ENCODE measurements at places on chromosomes 2 and 18.

DNA sequence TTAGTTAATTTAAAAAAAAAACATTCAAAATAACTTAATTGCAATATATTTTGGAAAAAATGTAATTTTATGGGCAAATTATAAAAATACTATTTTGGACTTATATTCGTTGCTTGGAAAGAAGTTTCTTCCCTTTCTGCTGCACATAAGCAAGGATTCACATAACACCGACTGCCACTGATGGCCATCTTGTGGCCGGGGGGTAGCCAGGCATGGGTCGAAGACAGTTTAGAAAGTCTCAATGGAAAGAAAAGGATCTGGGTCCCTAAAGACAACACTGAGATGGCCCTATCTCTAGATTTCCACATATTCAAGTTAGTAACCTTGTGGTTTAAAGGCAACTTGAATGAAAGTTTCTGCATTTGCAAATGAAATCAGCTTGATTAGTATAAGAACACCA, 318.6 kb downstream of the AKAIN1 start:
- DNase-seq = no peak

DNA sequence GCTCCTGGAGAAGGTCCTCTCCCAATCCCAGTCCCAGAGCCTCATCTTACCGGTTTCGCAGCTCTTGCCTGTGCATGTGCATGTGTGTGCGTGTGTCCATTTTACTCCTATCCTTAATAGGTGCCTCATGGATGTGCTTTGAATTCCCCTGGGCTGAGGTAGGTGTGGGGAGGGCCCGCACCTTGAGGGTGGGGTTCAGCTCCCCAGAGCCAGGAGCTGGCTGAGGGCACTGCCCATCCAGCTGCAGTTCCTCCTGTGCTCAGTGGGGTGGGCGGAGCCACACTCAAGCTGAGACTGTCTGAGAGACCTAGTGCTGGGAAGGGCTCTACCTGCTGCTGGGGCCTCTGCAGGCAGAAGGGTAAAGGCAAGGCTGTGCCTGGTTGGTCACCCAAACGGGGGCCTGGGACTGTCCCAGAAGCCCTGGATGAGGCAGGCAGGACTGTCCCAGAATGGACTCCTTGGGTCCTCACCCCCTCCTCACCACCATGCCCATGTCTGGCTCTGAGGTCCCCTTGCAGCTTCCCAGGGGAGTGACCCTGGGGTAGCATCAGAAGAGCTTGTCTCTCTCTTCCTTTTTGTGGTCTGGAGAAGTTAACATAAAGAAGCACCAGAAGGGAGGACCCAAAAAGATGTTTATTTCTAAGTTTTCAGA, 8.9 kb downstream of the GDF7 start:
- DNase-seq = no peak

GRCh38 chr2:118841450-118841827, 6.0 kb downstream of the EN1 start:
- no peak for DNase-seq

DNA sequence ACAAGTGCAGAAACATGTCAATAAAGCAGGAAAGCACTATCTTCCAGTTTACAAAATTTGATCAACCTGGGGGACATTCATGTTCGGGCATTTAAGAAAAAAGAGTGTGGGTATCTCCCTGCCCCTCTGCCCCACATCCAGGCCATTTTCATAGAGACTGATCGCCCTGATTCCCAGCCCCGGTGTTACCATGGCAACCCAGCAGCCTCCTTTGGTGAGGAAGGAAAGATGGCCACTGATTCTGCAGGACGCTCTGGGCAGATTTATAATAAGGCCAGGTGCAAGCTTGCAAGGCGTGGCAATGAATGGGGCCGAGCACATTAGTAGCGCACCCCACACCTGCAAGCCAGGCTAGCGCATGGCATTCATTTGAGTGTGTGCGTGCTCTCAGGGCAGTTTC, 36.7 kb upstream of the ARL4C start:
- no peak for DNase-seq

- no peak for DNase-seq
Measured at GRCh38 chr2:25090801-25091200, 48.9 kb downstream of the EFR3B start.

- peak; percentile 10 for DNase-seq
Measured at GRCh38 chr2:12555012-12555645, 161.6 kb upstream of the TRIB2 start.

GRCh38 chr2:239935789-239936758, 89.1 kb downstream of the NDUFA10 start:
- no peak for DNase-seq

- no peak for DNase-seq
Measured at GRCh38 chr18:5527603-5528002, 16.2 kb downstream of the EPB41L3 start.

- peak; percentile 23 for DNase-seq
Measured at GRCh38 chr2:231642631-231643494, 50.2 kb downstream of the TEX44 start.

- no peak for DNase-seq
Measured at GRCh38 chr2:120901201-120901600, 165.5 kb downstream of the GLI2 start.

- DNase-seq = no peak
Measured at GRCh38 chr2:71150082-71150816, 19.8 kb downstream of the MPHOSPH10 start.

DNA sequence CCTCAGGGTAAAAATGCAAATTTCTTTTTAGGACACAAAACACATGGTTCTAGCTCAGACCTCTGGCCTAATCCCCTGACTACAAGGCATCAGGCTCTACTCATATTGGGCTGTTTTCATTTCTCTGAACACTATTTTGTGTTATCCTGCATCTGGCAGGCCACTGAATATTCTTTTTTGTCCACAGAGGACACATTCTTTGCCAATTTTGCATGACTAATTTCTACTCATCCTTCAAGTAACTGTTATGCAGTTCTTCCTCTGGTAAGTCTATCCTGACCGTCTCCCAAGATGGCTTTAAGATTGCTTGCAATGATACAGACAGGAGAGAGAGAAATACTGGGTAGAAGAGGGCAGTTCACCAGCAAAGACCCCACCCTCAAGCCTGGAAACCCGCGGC, 107.6 kb upstream of the RGPD4 start:
- no peak for DNase-seq

DNA sequence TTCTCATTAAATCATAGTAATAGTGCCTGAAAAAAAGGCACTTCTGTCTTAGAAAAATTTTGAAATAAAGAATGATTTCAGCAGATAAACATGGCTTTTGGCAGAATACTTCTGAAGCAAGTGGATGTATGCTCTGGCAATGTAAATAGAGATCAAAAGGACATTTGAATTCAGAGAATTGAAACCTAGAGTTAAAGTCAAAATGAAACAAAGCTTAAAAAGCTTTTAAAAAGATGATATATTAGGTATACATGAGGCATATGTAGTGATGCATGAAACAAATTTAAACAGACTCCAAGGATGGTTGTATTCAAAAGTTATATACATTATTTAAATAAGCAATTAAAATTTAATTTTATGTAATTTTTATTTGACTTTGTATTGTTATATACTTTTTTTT, 1344.5 kb upstream of the TMEFF2 start:
- no peak for DNase-seq

GRCh38 chr2:233047206-233047605, 12.9 kb upstream of the INPP5D start:
- no peak for DNase-seq

GRCh38 chr18:11673560-11673959, 15.5 kb upstream of the GNAL start:
- no peak for DNase-seq

- no peak for DNase-seq
Measured at GRCh38 chr2:100518801-100519200, 44.0 kb upstream of the PDCL3 start.

GRCh38 chr2:130154773-130155765, 10.2 kb upstream of the CCDC74B start:
- DNase-seq = no peak

- DNase-seq = no peak
Measured at GRCh38 chr2:239101807-239102206, 253.9 kb downstream of the TWIST2 start.

GRCh38 chr18:78821396-78821795, 158.2 kb upstream of the SALL3 start:
- DNase-seq = no peak

GRCh38 chr2:189236066-189236465, 56.5 kb upstream of the COL5A2 start:
- no peak for DNase-seq

GRCh38 chr2:8586457-8587051, 95.3 kb upstream of the ID2 start:
- no peak for DNase-seq

DNA sequence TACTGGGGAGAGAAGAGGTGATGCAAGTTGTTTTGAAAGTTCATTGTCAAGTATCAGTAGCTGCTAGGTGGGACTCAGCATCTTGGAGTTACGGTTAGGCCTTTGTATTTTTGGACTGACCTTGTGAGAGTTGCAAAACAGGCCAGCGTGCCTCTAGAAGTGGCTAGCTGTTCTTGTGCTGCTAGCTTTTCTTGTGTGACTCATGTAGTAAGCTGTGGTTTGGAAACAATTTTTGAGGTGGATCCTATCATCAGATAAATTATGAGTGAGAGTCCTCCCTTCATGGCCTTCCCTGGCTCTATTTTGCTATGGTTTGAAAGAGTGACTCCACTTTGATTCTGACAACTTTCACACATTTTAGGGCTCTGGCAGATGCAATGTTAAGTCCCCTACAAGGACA, 409.2 kb upstream of the HS6ST1 start:
- DNase-seq = no peak

DNA sequence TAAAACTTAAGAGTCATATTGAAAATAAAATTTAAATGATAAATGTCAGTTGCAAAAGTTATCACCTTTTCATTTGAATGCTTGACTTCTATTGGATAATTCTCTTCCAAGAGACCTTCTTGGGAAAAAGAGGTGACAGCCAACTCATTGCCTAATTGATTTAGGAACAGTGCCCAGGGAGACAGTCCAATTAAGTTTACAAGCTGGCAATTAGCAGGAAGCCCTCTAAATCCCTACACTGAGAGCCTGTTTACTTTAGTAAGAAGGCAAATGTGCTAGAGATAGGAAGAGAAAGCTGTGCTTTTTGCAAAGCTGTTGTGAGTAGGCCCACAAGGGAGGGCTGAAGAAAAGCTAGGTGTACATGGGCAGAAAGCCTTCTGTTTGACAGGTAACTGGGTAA, 189.1 kb downstream of the WDPCP start:
- no peak for DNase-seq

GRCh38 chr18:23609390-23610023, 23.2 kb upstream of the NPC1 start:
- DNase-seq = no peak

- DNase-seq = no peak
Measured at GRCh38 chr2:226558418-226558817, 241.2 kb downstream of the IRS1 start.

DNA sequence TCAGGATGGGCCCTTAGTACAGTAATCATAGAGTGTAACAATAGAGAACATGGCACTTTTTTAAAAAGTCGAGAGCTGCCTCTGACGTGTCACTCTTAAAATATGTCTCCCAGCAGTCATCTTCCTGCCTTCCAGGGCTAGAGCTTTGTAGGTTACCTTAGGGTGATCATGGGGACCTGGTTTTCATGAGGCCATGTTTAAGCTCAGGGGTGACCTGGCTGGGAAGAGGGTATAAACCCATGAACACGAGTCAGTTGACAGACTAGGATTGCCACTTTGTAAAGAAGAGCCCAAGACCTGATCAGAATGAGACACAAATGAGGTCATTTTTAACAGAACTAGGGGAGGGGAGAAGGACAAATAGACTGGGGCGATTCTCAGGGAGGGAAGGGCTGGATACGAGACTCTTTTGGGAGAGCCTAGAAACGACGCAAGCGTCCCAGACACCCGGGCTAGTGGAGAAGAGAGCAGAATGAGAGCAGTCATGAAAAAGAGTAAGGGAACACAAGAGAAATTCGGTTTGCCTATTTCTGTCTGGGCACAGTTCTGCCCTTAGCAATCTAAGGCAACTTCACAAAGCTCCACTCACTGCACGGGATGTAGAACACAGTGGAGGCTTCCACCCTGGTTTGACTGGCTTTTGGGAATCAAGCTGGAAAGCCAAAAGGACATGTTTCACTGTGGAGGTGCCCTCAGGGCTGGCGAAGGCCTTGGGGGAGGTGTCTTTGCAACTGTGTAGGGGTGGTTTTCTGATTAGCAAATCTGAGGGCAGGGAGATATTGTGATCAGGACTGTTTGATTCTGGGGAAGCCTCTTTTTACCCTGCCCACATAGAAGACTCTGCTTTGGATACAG, 1.8 kb upstream of the RAB31 start:
- no peak for DNase-seq

GRCh38 chr2:222456479-222457077, 32.2 kb downstream of the SGPP2 start:
- DNase-seq = no peak

GRCh38 chr18:76687304-76687962, 134.9 kb upstream of the ZNF236 start:
- DNase-seq = no peak

DNA sequence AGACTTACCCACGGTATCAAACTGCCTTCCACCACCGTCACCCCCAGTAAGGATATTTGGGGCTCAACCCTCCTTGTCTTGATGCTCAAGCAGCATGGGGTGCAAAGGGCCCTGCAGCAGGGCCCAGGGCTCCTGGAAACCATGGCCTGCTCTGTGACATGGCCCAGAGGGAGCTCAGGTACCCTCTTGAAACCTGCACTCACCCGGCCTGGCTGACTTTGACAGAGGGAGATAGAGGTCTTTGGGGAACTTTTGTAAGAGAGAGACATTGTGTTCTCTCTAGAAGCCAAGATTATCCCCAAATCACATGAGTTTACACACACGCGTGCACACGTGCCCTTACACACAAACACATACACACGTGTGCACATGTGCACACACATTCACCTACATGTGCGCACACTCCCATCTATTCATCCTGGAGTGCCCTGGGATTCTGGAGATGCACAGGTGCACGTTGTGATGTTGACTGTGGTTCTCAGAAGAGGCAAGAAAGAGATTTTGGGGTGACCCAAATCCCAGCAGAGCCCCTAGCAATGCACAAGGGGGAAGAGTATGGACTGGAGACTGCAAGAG, 19.6 kb upstream of the KCNK3 start:
- DNase-seq = no peak

- DNase-seq = no peak
Measured at GRCh38 chr2:144914622-144915318, 394.9 kb upstream of the ZEB2 start.

DNA sequence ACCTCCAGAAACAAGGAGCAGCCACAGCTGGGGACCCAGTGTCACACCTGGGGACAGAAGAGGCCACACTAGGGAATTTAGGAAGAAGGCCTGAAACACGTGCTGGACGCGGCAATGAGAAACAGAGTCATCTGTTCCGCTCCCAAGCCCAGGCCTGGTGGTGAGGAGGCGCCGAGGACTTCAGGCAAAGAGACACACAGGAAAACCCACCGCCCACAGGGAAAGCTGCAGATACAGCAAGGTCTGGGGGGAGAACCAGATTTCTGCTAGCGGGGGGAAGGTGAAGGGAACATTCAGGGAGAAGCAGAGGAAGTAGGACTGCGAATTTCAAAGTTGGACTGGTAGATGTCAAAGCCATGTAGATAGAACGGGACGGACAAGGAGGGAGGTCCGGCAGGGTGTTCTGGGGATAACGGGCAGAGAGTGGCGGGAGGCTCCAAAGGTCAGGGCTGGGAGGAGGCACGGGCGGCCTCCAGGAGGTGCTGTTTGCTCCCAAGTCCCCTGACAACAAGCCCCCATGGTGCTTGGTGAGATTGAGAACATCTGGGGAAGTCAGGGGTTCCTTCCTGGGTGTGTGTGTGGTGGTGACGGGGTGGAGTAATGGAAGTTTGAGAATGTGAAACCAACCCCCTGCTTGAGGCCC, 351.7 kb upstream of the MYT1L start:
- no peak for DNase-seq

GRCh38 chr2:139813340-139813739, 1033.2 kb upstream of the NXPH2 start:
- no peak for DNase-seq

- no peak for DNase-seq
Measured at GRCh38 chr2:52222128-52222527, 1190.2 kb upstream of the NRXN1 start.

Measured in stimulated activated CD4-positive, alpha-beta T cell treated with anti-CD3 and anti-CD28 coated beads, Interleukin-1b, Interleukin-23, amount 100 ng/mL, for 1 hour (primary cell).